Activated T-helper 2 cell treated with anti-CD3 and anti-CD28 coated beads, Interferon-gamma antibody, Interleukin-2, Interleukin-4, amounts not matched to agents 10 μg/mL and 5 μg/mL and 100 μg/mL, durations not matched to agents 14 hours and 24 hours and 36 hours (primary cell): ENCODE measurements at places on chromosomes 1 and 21.
A peak's percentile ranks its signal among the peaks of the same experiment; 100 is the strongest.

- no peak overlapping the region for H3K4me3 ChIP-seq
- no peaks in the 10 kb centered on the region for H3K4me1 ChIP-seq
- no peaks in the 10 kb centered on the region for H3K36me3 ChIP-seq
- peaks cover 13% of the 10 kb centered on the region for H3K27me3 ChIP-seq
- no peak for DNase-seq
- no peak overlapping the region for H3K27ac ChIP-seq
Measured at GRCh38 chr1:94063379-94063778, 57.6 kb downstream of the ABCA4 start.

DNA sequence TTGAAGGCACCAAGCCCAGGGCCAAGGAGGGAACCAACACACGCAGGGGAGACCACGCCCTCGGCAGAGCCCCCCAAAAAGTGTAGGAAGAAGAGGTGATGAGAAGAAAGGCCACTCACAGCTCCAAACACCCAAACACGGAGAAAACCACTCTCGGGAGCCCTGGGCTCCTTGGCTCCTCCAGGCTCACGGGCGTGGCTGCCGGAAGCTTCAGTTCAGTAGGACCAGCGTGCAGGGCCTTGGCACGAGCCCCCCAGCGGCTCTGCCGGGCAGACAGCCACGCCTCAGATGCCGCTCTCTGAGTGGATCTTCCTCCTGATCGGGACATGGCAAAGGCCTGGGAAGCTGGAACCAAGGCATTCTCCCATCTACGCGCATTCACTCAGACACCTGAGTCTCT is 94.0 kb downstream of the NPHP4 start:
- peaks cover 10% of the 10 kb centered on the region for H3K36me3 ChIP-seq
- H3K4me3 ChIP-seq = no peak overlapping the region
- no peaks in the 10 kb centered on the region for H3K27me3 ChIP-seq
- DNase-seq = no peak
- no peak overlapping the region for H3K27ac ChIP-seq

- no peak for DNase-seq
- no peaks in the 10 kb centered on the region for H3K36me3 ChIP-seq
- peaks cover 10% of the 10 kb centered on the region for H3K4me1 ChIP-seq
- no peak overlapping the region for H3K4me3 ChIP-seq
Measured at GRCh38 chr1:178262120-178262500, 168.2 kb downstream of the RASAL2 start.

GRCh38 chr1:9827558-9828185 is 3.9 kb upstream of the CLSTN1 start:
- no peaks in the 10 kb centered on the region for H3K36me3 ChIP-seq
- H3K4me3 ChIP-seq = no peak overlapping the region
- no peak overlapping the region for H3K27ac ChIP-seq

GRCh38 chr1:175373786-175374623 is 181.4 kb upstream of the KIAA0040 start:
- no peaks in the 10 kb centered on the region for H3K4me1 ChIP-seq
- H3K36me3 ChIP-seq = no peaks in the 10 kb centered on the region
- no peak overlapping the region for H3K4me3 ChIP-seq
- no peak for DNase-seq

GRCh38 chr1:116508984-116509980 is 61.5 kb downstream of the CD58 start:
- peaks cover 38% of the 10 kb centered on the region for H3K36me3 ChIP-seq
- H3K4me3 ChIP-seq = peak overlapping the region; percentile 47
- peak overlapping the region; percentile 96 for H3K27ac ChIP-seq
- no peaks in the 10 kb centered on the region for H3K27me3 ChIP-seq
- DNase-seq = no peak

- H3K4me1 ChIP-seq = no peaks in the 10 kb centered on the region
- no peak for DNase-seq
- H3K4me3 ChIP-seq = no peak overlapping the region
- no peaks in the 10 kb centered on the region for H3K36me3 ChIP-seq
- no peak overlapping the region for H3K27ac ChIP-seq
- H3K27me3 ChIP-seq = no peaks in the 10 kb centered on the region
Measured at GRCh38 chr1:188371295-188371806, 1542.6 kb downstream of the PLA2G4A start.

GRCh38 chr1:38569932-38570656 is 289.5 kb downstream of the RRAGC start:
- no peaks in the 10 kb centered on the region for H3K36me3 ChIP-seq
- peaks cover 26% of the 10 kb centered on the region for H3K27me3 ChIP-seq
- H3K4me3 ChIP-seq = no peak overlapping the region
- no peak for DNase-seq

GRCh38 chr1:59072583-59072947 is 224.3 kb upstream of the FGGY start:
- no peak for DNase-seq
- H3K4me3 ChIP-seq = no peak overlapping the region
- H3K27me3 ChIP-seq = no peaks in the 10 kb centered on the region
- peaks cover 23% of the 10 kb centered on the region for H3K4me1 ChIP-seq
- peak overlapping the region; percentile 75 for H3K27ac ChIP-seq

GRCh38 chr1:43225168-43225567 is 44.6 kb upstream of the TMEM125 start:
- peaks cover 1% of the 10 kb centered on the region for H3K4me1 ChIP-seq
- H3K4me3 ChIP-seq = no peak overlapping the region
- peaks cover 9% of the 10 kb centered on the region for H3K27me3 ChIP-seq
- H3K36me3 ChIP-seq = no peaks in the 10 kb centered on the region
- no peak for DNase-seq
- H3K27ac ChIP-seq = no peak overlapping the region

DNA sequence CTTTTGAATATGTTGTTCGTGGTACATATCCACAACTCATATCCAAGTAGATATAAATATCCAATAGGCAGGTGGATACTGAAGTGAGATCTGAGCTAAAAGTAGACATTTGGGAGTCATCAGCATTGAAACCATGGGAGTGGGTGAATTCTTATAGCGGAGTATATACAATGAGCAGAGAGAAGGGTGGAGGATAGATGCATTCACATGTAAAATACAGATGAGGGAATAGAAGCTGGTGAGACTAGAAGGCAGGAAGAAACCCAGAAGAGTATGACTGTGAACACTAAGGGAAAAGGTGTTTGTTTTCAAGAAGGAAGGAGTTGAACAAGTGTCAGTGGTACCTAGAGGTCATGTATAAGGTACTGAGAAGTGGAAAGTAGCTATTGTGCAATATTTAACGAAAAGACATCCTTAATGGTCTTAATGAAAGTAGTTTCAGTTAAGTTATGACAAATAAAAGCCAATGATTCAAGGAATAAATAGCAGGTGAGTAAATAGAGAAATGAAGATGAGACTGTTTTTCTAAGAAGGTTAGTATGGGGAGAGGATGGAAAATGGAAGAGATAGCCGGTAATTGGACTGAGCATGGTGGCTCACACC is 181.6 kb upstream of the CACYBP start:
- H3K27ac ChIP-seq = peak overlapping the region; percentile 19
- DNase-seq = no peak
- no peaks in the 10 kb centered on the region for H3K27me3 ChIP-seq
- peaks cover 23% of the 10 kb centered on the region for H3K4me1 ChIP-seq
- H3K4me3 ChIP-seq = no peak overlapping the region

- peaks cover 7% of the 10 kb centered on the region for H3K27me3 ChIP-seq
- no peak overlapping the region for H3K27ac ChIP-seq
- DNase-seq = no peak
- H3K4me1 ChIP-seq = no peaks in the 10 kb centered on the region
Measured at GRCh38 chr1:112783059-112783458, 67.9 kb upstream of the PPM1J start.

DNA sequence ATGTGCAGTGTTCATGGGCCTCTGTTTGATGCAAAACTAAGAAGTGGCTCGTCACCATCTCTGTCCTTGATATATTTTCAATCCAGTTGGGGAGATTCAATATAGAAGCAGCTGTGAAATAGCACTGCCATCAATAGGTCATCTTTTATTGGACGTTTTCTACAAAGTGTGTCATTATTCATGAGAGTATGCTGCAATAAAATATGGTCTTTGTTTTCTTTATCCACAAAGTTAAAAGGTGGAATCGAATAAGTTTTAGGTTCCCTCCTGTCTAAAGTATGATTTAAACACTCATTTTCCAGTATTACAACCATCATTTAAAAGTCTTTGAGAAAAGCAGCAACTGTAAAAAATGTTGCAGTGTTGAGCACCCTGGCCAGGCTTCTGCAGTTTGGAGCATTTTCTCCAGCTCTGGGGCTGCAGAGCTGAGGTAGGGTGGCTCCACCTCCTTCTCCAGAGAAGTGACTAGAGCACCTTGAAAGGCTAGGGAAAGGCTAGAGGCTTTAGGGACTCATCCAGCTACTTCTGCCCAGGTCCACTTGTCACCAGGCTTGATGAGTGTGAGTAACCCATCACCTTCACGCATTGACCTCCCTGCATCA is 56.5 kb upstream of the DNAH14 start:
- no peaks in the 10 kb centered on the region for H3K4me1 ChIP-seq
- H3K4me3 ChIP-seq = no peak overlapping the region
- no peaks in the 10 kb centered on the region for H3K36me3 ChIP-seq
- H3K27me3 ChIP-seq = peaks cover 3% of the 10 kb centered on the region
- DNase-seq = no peak

DNA sequence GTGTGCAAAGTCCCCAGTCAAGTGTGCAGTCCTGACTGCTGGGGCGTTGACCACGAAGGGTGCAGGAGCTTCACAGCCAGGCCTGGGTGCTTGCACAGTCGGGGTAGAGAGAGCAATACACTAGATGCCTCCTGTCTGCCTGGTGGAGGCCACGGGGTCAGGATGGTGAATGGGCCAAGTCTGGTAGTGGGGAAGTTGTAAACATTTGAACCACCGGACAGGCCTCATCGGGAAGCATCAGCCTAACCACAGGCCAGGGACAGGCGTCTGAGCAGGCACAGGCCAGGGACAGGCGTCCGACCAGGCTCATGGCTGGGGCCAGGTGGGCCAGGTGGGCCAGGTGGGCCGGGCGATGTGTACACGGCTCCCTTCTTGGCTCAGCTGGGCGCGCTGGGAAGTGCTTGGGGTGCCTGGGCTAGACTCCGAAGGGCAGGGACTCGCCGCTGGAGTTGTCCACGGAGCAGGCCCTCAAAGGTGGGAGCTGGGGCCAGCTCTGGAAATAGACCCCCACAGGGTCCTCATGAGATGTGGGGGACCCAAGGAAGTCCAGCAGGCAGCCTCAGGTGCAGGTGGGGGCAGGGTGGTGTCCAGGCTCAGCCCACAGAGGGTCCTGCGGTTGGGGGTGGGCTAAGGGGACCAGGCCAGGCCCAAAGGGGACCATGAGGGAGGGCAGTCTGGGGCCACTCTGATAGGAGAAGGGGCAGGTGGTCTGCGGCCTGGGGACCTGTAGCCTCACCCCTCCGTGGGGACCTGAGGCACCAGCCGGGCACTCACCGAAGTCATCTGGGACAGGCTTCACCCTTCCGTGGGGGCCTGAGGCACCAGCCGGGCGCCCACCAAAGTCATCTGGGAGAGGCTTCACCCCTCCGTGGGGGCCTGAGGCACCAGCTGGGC is 15.0 kb downstream of the COL6A1 start:
- no peak overlapping the region for H3K27ac ChIP-seq
- no peak for DNase-seq

DNA sequence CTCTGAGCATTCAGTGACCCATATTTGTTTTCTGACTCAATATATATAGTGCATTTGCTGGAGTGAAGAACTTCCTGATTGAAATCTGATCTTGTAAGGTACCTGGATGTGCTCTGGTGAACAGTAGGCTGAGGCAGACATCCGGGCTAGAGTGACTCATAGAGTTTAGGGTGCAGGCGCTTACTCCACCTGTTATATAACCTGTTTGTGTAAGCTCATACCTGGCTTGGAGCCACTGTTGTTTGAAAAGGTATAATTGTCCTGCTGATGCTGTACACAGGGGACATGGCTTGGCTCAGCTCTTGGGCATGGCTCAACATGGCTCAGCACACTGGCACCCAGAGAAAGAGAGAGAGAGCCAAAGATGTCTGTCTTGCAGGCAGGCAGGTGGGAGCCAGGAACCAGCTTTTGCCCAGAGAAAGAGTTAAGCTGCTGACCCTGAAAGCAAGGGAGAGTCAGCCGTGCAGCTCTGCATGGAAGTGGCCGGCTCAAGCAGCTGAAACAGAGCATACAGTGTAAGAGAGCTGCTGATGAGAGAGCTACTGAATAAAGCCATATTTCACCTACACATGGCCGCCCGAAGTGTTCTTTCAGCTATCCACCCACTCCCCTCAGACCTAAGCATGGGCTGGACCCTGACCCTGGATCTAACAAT is 43.2 kb downstream of the GJA5 start:
- no peak for DNase-seq
- H3K4me3 ChIP-seq = no peak overlapping the region
- no peaks in the 10 kb centered on the region for H3K36me3 ChIP-seq

- no peaks in the 10 kb centered on the region for H3K36me3 ChIP-seq
- H3K4me3 ChIP-seq = no peak overlapping the region
- H3K27ac ChIP-seq = no peak overlapping the region
- H3K4me1 ChIP-seq = no peaks in the 10 kb centered on the region
- no peaks in the 10 kb centered on the region for H3K27me3 ChIP-seq
Measured at GRCh38 chr1:238384381-238384780, 493.7 kb upstream of the ZP4 start.

DNA sequence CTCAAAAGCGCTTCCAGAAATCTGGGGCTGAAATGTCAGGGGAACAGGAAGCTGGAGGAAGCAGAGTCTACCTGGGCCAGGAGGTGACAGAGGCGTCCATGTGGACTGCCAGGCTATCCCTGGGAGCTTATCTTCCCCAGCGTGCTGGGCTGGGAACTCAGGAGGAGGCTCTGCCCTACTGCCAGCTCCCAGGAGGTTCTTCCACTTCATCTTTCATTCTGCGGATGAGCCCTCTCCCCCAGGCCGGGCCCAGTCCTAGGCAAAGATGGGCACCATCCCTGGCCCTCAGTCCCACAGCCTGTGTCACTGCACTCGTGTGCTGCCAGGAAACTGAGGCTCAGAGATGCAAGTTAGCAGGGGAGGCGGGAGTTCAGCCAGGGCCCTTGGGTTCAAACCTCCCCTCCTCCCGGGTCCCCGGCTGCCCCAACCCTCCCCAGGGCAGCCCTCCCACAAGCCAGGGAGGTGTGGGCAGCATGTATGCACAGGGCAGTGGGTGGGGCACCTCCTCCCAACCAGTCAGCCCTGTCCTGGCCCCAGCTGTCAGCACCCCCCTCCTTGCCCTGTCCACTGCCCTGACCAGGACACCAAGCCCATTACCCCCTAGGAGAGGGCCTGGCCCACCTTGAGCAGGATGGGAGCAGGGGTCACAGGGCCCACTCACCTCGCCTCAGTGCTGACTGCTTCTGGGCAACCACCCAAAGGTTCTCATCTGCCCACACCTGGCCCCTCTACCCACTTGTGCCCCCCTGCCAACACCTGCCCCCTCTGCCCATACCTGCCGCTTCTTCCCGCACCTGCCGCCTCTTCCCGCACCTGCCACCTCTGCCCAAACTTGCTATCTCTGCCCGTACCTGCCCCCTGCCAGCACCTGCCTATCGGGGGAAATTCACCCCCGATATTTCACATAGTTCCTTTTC is 226.0 kb downstream of the NPHP4 start:
- H3K36me3 ChIP-seq = no peaks in the 10 kb centered on the region
- no peak overlapping the region for H3K4me3 ChIP-seq
- H3K27ac ChIP-seq = no peak overlapping the region

DNA sequence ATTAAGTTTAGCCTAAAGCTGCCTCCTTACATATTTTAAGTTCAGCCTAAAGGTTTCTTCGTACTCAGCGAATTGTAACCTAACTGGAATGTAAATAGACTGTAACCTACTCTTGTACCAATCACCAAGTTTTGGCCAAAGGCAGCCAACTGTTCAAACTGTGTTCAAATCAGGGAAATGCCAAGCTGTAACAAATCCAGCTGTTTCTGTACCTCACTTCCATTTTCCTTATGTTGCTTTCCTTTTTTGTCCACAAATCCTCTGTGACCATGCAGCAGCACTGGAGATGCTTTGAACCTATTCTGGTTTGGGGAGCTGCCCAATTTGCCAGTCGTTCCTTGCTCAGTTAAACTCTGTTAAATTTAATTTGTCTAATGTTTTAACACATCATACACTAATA is 3.2 kb upstream of the APOBEC4 start:
- no peak overlapping the region for H3K27ac ChIP-seq
- H3K27me3 ChIP-seq = no peaks in the 10 kb centered on the region
- H3K4me1 ChIP-seq = peaks cover 34% of the 10 kb centered on the region
- no peak for DNase-seq
- H3K4me3 ChIP-seq = no peak overlapping the region
- H3K36me3 ChIP-seq = no peaks in the 10 kb centered on the region
